ENCODE measurements at places on chromosomes 7 and 10.

- DNase-seq: no peak
Measured at GRCh38 chr7:44152971-44153947, 12.1 kb upstream of the MYL7 start.

- no peak for DNase-seq
Measured at GRCh38 chr7:118572604-118573003, 348.1 kb downstream of the ANKRD7 start.

DNA sequence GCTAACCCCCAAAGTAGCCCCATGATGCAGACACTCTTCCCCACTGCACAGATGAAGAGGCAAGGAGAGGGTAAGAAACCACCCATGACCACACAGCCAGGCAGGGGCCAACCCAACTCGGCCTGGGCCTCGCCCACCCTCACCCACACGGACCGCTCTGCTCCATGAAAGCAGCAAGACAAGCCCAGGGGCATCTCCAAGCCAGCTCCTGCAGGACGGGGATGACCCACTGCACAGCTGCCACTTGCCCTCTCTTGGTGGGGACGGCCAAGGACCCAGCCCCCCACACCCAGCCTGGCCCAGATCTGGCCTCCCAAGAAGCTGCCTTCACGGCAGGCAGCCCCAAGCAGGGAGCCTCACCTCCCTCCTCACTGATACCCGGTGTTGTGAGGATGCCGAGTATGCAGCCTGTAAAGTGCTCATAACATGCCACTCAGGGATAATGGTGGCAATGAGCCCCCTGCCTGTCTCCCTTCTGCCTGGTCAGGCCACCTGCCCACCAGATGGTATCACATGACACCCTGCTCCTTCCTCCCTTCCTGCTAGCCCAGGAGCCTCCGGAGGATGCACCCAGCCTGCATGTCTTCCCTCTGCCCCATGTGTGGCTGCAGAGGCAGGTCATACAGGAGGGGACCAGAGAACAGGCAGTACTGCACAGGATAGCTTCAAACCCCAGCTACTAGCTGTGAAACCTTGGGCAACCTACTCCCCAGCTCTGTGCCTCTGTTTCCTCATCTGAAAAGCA is 23.3 kb downstream of the OGDHL start:
- DNase-seq: no peak

GRCh38 chr7:95011146-95011928 is 103.9 kb downstream of the PPP1R9A start:
- DNase-seq: no peak

DNA sequence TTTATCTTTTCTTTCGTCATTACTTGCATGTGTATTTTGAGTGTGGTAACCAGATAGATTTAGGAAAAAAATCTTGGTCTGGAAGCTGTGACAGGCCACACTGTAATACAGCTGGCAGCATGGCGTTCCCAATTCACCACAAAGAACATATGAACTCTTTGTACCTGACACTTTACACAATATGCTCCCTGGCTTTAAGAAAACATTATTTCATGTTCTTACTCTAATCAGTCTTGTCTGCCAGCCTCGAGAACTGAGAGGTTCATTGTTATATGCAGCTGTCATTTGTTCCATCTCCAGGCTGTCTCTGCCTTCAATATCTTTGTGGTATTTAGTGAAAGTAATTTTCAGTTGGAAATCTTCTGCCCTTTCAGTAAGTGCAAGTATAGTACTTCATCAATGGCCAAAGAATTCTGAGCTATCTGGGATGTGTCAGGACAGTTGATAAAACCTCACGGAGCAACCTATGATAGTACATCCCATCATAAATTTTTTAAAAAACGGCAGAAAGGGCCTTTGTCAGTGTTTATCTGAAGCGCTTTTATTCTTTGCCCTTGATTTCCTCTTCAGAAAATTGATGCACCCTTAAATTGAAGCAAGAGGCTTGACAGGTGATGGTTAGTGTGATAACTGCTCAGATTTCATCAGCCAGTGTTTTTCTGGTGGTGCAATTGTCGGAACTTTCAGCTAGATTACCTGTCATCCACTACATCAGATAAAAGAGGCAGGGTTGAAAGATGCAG is 146.3 kb upstream of the SP8 start:
- peak; percentile 19 for DNase-seq

GRCh38 chr10:101993221-101993620 is 62.8 kb downstream of the ARMH3 start:
- no peak for DNase-seq

GRCh38 chr10:76892766-76893479 is 744.7 kb downstream of the KCNMA1 start:
- no peak for DNase-seq

DNA sequence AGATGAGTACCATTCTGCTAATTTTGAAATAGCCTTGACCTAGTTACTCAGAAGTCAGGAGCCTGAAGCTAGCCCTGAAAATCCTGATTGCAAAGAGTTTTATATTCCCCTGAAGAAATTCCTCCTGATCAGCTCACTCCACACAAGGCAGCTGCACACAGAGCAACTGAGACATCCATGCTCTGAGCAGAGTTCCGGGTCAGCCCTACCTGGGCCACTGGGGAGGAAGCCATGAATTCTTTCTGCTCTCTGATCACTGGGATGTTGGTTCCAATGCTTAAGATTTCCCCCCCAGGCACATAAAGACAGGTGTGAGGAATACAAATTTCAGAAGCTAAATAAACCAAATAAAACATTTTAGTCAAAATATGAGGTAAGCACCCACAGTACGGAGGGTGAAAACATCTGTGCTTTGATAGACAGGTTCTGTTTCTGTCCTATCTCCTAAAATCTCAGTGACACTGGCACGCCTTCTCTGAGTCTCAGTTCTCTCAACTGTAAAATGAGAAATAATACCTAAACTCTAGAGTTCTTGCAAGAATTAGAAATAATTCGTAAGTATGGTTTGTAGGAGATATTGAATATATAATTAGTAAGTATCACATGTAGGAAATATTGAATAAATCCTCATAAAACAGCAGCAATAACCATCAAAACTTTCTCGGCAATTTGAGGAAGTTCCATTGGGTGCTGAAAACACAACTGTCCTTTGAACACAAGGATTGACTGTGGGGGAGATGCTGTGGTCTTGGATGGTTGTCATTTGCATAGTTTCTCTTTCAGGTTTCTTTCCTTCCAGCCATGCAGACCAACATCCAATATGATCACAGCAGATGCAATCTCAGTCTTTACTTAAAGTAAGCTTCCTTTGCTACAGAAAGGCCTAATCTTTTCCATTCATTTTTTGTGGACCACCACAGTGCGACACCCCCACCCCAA is 133.0 kb upstream of the TNS3 start:
- DNase-seq: no peak

DNA sequence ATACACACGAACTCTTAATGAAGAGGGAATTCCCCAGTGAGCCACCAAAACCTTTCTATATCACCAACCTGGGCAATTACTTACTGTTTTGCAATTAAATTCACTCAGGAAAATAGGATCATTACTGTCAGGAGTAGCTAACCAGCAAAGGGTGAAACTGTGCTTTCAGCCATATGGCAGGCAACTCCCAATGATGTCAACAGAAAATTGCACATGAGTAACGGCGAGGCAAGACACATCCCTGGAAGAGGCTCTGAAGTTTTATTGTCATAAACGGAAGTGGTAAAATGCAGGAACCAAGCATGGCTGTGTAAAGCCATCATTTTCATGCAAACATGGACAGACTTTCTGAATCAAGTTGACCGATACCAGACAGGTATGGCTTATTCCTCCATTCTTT is 548.9 kb upstream of the AUTS2 start:
- DNase-seq: no peak

GRCh38 chr7:12402365-12402725 is 1.3 kb downstream of the VWDE start:
- no peak for DNase-seq

DNA sequence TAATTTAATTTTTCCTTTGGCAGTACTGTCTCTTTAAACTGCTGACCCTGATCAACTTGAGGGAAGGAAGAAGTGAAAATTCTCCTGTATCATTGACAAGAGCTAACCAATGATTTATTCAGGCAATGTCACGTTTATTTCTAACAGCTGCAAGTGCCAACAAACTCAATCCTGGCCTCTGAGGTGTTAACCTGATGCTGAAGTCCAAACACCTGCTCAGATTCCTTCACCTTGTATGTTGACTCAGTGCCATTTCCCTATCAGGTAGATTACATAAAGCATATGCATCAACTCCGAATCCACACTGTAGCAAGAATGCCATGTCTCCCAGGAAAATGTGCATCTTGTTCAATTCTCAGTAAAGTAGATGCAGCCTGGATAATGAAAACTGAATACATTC is 820.0 kb downstream of the XPNPEP1 start:
- no peak for DNase-seq

DNA sequence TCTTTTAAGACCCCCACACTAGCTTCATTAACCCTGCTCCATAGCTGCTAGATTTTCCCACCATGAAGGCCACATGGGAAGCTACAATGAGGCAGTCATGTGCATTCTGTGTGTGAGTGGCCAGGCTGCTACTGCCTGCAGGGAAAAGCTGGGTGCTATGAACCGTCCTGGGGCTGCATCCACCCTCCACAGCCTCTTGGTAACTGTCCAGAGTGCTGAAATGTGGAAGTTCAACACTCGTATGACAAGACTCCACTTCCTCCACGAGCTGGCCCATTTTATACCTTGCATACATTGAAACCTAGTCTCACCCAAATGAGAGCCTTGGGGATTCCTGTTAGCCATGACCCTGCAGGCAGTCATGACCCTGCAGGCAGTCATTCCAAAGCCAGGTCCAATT is 59.4 kb downstream of the CUZD1 start:
- no peak for DNase-seq

DNA sequence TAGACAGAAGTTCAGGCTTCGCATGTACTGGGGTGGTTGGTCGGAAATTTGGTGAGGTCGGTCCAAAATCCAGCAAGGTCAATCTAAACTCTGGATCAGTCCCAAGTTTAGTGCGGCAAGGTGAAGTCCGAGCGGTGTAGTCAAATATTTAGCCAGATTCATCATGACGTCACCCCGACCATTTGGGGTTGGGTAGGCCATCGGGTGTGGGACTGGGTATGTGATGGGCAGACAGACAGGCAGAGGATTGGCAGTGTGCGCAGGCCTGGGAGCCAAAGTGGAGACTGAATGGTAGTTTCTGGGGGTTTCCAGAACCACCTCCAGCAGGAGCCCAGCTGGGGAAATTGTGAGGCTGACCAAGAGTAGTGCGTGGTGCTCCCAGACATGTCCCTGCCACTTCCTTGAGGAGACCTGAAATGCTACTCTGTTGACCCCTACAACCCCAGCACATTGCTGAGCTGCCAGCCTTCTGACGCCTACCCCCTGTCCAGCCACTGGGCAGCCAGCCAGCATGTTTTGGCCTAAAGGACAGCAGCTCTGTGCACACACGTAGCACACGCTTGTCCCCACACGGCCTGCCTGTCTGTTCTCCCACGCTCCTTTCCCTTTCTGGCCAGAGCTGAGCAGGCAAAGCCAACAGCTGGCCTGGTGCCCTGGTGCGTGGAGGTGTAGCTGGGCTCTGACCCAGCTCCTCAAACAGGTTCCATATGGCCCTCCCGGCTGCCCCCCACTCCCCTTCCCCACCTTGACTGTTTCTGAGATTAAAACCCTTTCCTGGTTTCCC is 55.9 kb downstream of the FAM241B start:
- DNase-seq: no peak

GRCh38 chr10:4541292-4541691 is 284.7 kb upstream of the AKR1E2 start:
- no peak for DNase-seq

DNA sequence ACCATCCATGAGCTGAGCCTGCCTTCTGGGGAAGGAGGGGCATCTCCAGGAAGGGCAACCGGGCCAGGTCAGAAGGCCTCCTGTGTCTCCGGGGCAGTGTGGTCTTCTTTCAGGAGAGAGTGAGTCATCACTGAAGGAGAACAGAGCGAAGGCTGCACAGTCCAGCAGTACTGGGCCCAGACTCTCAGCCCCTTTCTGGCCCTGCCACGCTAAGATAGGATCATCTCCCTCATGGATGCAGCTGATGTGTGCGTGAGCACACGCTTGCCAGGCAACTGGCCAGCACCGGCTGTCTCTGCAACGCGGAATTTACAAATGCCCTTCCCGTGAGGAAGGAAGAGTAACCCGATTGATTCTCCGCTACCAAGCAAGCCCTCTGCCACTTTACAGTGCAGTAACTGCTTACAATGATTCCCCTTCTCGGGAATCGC is 328.2 kb downstream of the TNS3 start:
- DNase-seq: no peak

DNA sequence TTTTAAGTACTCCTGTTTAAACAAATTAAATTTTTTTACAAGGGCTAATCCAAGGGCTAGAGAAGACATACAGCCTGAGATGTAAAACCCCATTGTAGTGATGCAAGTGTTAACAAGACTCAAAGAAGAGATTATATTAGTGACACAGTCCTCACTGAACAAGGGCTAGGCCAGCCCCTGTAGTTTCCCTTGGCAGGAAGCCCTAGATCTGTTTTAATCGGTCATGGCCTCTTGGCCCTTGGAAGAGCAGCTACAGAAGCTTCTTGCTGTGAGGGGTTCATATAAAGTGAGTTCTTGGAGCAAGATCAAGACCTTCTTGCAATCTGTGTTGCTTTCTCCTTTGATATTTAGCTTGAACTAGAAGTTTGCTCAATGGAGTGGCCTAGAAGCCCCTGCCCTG is 1339.4 kb downstream of the XPNPEP1 start:
- no peak for DNase-seq

DNA sequence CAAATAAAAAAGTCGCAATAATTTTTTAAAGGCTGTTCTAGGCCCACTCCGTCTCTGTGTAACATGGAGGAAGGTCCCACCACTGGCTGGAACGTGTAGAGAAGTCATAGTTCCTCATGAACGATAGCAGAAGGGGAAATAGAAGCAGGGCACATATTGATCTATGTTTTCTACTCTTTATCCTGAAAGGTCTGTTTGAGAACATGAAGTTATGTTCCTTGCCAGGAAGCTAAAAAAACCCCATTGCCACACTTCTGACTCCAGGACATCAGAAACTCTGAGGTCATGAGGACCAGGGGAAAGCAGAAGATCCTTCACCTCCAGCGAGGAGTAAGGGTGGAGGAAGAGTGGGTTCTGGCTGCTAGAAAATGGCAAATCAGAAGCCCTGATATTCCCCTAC is 10.8 kb downstream of the ANKRD22 start:
- no peak for DNase-seq

- DNase-seq: no peak
Measured at GRCh38 chr7:108109221-108109908, 20.8 kb downstream of the LAMB4 start.
